ENCODE measurements at places on chromosomes 6 and 20. TPM values are rescaled to one million over a fixed set of nuclear protein-coding genes. Genes with fewer than 3 reads are reported as not detected.

DNA sequence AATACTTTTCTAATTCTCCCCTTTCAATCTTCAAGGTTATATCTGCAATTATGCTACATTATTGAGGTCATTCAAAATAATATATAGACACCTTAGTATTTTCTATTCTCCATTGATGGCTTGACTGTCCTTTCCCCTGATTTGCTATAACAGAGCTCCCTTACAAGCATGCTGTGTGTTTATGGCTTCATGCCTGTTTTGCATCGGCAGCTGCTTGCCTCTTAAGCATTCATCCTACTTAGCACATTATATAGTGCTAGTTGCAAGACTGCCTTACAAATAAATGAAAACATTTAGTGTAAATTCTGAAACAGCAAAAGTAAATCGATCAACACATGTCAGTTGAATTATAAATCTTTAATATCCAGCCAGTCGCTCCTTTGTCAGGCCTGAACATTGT, 476.2 kb upstream of the POU3F2 start:
- no peak for DNase-seq

GRCh38 chr20:41135187-41135887, 2.0 kb upstream of the PLCG1 start:
- DNase-seq = no peak

RBL1 gene
- total RNA-seq = 7.6 TPM

CLPSL1 gene
- total RNA-seq = not detected

FLOT1 gene
- total RNA-seq = 72.9 TPM

SMPD2 gene
- total RNA-seq = 13.7 TPM

IMPG1 gene
- not detected for total RNA-seq

All from type B pancreatic cell (in vitro differentiated cells).